CD4-positive, alpha-beta T cell treated with Interleukin-15 for 1 hour (primary cell): ENCODE measurements at places on chromosomes 11 and 22.

- DNase-seq = no peak
These were observed 4.0 kb downstream of the APBB1 start for GRCh38 chr11:6414874-6415328.

GRCh38 chr11:64359712-64360445 lies 917 bp downstream of the RPS6KA4 start:
- DNase-seq = no peak

GRCh38 chr11:33507967-33508366 lies 192.7 kb downstream of the C11orf91 start:
- no peak for DNase-seq

GRCh38 chr22:22357024-22357883 lies 112.7 kb downstream of the VPREB1 start:
- peak; percentile 80 for DNase-seq

DNA sequence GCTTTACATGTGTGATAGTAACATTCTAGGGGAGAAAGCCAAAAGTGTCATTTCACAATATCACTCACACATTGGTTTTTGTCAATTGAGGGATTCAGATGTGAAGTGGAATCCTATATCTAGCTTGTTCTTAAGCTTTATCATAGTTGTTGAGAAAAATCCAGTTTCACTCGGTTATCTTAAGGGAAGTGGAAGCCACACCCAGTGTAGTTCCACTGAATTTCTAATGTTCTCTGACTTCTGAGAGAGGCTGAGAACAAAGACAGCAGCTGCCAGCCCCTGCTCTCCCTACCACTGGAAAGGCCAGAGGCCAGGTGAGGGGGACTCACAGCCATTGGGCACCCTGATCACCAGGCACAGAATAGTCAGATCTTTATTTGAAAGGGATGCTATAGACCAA lies 53.7 kb downstream of the THAP12 start:
- DNase-seq = no peak
